ENCODE measurements at places on chromosomes 13 and 19.

DNA sequence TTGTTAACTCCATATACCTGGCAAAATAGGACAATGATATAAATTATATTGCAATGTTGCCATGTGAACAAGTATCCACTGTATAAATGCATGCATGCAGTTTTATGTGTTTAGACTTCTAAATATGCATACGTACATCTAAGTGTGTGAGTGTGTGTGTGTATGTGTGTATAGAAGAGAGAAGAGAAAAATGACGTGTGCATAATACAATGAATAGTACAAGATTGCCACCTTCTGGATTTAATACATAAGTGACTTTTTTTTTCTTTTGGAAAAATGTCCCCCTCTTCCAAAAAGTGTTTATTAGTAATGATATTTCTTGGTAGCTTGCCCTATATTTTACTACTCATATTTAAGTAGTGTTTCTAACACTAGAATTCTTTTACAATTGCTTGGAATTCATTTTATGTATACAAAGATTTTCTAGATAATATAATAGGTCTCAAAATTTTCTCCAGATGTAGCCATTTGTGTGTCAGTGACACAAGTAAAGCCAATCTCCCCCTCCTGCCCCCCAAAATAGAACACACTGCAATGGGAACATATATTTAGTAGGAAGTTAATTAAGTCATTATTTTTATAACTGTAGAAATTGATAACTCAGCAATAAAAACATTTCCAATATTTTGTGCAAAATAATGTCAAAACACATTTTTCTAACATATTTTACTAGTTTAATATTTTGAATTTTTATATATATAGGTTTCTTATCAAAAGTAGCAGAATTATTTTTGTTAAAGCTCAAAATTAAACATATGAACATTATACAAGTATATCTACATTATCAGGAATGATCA, 783.3 kb upstream of the ATXN8OS start:
- no peak for DNase-seq

GRCh38 chr13:44815623-44816022, 173.6 kb downstream of the NUFIP1 start:
- DNase-seq: no peak

DNA sequence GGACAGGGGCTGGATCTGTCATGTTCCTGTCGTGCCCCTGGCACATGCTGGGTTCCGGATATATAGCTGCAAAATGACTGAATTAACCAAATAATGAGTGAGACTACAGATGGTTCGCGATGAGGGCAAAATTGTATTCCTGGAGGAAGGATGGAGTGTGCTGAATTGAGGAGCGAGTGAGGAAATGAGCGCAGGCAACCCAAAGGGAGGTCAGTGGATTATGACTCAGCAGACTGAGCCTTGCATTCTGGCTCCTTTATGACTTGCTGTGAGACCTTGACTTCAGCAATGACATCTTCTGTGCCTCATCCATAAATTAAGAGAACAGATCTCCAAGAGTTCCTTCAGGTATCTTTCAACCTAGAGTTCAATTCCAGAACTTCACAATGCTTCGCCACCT, 115.0 kb upstream of the CLDN10 start:
- no peak for DNase-seq

- DNase-seq: no peak
These were observed 30.9 kb upstream of the KCTD12 start for GRCh38 chr13:76917095-76917494.

- no peak for DNase-seq
These were observed 36.7 kb downstream of the EFNA2 start for GRCh38 chr19:1322198-1322981.

- DNase-seq: no peak
These were observed 549 bp downstream of the ZNF583 start for GRCh38 chr19:56404705-56405056.

DNA sequence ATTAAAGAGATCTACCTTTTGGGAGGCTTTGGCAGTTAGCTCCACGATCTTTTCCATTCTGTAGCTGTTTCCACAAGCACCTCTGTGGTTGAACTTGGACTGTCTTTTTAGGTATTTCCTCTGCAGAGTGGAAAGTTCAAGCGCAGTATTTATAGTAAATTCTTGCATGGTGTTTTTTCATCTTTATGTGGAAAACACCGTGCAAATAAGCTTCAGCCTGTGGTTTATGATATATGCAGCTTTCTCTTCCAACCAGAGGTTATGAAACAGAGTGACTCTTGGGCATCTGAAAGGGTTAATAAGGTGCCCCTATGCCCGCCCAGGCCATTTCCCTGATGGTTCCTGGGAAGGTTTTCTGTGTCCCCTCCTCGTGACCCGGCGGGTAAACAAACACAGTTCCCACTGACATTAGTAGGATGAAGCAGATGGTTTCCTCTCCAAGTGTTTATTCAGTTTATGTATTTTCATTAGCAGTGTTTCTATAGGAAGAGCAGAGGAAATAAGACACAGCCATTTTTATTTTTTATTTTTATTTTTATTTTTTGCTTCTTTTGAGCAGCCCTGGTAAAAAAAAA, 39.7 kb upstream of the RNF113B start:
- no peak for DNase-seq

GRCh38 chr19:2302319-2303210, 5.4 kb downstream of the LINGO3 start:
- no peak for DNase-seq

GRCh38 chr13:75554981-75555380, 5.4 kb downstream of the UCHL3 start:
- DNase-seq: no peak

DNA sequence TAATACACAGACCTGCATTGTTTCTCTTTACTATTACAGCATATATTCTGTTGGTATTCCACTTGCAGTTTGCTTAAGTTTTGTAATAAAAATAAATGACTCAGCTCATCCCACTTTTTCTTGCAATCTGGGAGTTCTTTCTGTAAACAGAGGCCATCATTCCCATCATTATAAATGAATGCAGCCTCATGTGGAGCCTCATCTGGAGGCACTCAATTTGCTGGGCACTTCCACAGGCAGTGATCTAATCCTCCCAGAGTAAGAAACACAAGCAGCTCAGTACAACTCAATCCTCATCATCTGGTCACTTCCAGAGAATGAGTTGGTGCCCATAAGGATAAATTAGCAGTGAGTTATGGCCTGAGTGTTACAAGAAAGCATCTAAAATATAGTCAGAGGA, 2801.9 kb downstream of the PCDH9 start:
- no peak for DNase-seq

- no peak for DNase-seq
These were observed 287.6 kb upstream of the SGCG start for GRCh38 chr13:22893204-22893603.

DNA sequence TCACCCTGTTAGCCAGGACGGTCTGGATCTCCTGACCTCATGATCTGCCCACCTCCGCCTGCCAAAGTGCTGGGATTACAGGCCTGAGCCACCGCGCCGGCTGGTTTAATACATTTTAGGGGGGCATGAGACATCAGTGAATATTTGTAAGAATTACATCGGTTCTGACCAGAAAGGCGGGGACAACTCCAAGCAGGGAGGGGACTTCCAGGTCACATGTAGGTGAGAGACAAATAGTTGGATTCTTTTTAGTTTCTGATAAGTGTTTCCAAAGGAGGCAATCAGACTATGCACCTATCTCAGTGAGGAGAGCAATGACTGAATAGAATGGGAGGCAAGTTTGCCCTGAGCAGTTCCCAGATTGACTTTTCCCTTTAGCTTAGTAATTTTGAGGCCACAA, 3.7 kb upstream of the ZNF552 start:
- no peak for DNase-seq

DNA sequence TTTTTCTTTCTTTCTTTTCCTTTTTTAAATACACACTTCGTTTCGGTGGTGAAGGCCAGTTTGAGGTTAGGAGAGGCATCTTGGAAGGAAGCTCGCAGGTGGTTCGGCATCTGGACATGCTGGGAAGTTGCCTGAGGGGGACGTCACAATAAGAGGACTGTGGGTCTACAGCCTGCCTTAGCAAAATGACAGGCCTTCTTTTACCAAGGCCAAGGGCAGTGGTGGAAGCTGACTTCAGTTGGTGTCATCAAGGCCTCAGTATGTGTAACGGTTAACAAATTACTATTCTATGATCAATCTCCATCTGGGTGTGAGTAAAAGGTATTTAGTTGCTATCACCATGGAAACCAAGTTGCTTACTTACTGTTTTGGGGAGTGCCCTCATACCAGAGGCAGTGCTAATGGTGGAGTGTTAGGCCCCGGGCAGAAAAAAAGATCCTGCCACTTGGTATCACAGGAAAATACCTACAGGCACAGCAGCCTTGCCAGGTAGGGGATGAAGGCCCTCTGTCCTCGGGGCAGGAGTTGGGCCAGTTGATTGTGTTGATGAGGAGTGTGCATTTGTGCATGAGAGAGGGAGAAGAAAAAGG, 10.3 kb downstream of the ACTN4 start:
- no peak for DNase-seq

- DNase-seq: no peak
These were observed 55.2 kb downstream of the CCDC70 start for GRCh38 chr13:51916962-51917361.

GRCh38 chr13:47046706-47047105, 149.9 kb upstream of the HTR2A start:
- DNase-seq: no peak

DNA sequence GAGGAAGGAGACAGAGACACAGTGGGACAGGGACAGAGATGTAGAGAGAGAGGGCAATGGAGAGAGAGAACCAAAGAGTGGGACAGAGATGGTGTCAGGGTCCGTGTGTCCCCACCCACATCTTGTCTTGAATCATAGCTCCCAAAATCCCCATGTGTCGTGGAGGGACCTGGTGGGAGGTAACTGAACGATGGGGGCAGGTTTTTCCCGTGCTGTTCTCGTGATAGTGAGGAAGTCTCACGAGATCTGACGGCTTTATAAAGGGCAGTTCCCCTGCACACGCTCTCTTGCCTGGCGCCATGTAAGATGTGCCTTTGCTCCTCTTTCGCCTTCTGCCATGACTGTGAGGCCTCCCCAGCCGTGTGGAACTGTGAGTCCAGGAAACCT, 7.5 kb upstream of the PLA2G4C start:
- no peak for DNase-seq

DNA sequence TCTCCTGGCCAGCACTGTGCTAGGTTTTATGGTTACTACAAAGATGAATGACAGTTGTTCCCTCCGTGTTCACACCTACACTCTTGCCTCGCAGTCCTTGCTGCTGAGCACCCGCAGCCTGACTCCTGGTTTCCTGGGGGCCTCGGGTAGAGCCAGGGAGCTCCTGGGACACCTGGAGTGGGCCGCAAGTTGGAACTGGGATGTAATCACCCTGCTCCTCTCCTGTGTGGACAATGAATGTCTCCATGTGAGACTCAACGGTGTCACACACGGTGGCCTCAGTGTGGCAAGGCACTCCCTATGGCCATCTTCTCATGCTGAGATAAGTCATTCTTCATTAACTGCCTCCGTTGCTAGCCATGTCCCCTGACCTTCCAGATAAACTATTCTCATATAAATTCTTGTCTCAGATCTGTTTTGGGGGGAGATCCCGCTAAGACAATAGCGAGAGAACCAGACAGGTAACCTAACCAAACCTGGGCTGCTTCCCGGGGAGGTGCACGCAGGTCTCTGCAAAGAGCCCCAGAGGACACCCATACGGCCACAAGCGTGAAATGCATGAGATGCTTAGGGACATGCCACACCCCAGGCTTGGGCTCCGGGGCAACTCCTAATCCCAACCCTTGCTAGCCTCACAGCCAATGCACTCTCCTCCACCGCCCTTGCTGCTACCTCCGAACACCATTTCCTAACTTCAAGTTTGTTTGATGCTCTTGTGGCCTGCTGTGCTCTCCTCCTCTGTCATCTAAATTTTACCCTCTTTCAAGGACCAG, 87.2 kb upstream of the IRS2 start:
- DNase-seq: no peak

DNA sequence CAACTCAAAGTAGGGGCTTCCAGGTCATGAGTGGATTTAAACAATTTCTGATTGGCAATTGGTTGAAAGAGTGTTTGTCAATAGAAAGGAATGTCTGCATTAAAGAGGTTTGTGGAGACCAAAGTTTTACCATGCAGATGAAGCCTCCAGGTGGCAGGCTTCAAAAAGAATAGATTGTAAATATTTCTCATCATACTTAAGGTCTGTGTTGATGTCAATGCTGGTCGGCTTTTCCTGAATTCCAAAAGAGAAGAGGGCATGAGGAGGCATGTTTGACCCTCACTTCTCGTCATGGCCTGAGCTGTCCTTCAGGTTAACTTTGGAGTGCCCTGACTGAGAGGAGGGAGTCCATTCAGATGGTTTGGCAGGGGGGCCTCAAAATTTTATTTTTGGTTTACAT, 125.4 kb upstream of the RFC3 start:
- no peak for DNase-seq

GRCh38 chr13:106561551-106562170, 6.3 kb downstream of the ARGLU1 start:
- no peak for DNase-seq

DNA sequence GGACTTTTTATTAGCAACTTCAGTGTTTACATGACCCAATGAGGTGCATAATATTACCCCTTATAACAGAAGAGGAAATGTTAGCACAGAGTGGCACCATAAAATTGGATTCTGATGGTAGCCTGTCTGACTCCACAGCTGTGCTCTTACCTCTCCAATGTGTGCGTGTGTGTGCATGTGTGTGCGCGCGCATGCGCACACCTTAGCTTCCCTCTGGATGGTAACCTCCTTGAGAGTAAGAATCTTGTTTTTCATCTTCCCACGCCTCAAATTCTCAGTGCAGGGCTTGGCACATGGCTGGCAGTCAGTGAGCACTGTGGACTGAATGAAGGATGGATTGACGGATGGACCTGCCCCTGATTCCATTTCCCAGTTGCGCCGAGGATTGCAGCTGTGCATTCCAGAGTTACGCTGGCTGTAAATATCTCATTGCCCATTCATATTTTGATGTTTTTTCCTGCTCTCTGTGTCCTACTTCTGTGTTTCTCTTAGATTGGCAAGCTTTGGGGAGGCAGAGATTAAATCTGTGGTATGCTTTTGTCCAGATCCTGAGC, 99.2 kb upstream of the WASF3 start:
- no peak for DNase-seq

All from cerebellar nuclear complex (tissue), 1 donor.